Fibroblast of the aortic adventitia (primary cell): ENCODE measurements at places on chromosomes 5 and 9. TPM values are rescaled to one million over a fixed set of nuclear protein-coding genes. Genes with fewer than 3 reads are reported as not detected.

DNA sequence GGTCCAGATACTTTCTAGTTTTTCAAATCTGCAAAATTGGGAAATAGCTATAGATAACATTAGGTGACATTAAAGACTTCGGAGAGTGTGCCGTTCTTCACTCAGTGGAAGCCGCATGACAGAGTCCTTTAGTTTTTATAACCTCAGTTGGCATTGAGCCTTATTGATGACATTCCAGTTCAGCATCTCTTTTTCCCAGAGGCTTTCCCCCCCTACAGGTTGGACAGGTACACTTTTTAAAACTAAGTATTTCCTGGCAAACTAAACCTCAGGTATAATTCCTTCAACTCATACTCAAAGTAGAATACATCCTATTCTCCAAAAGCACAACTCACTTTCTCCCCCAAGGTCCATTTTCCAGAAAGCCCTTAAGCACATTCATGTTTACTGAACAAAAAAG, 58.7 kb downstream of the SLC46A2 start:
- DNase-seq, result no peak

- peak; percentile 54 for DNase-seq
Measured at GRCh38 chr5:38316544-38317224, 58.3 kb downstream of the EGFLAM start.

GRCh38 chr5:111746791-111747190, 10.2 kb downstream of the NREP start:
- DNase-seq, result no peak

DNA sequence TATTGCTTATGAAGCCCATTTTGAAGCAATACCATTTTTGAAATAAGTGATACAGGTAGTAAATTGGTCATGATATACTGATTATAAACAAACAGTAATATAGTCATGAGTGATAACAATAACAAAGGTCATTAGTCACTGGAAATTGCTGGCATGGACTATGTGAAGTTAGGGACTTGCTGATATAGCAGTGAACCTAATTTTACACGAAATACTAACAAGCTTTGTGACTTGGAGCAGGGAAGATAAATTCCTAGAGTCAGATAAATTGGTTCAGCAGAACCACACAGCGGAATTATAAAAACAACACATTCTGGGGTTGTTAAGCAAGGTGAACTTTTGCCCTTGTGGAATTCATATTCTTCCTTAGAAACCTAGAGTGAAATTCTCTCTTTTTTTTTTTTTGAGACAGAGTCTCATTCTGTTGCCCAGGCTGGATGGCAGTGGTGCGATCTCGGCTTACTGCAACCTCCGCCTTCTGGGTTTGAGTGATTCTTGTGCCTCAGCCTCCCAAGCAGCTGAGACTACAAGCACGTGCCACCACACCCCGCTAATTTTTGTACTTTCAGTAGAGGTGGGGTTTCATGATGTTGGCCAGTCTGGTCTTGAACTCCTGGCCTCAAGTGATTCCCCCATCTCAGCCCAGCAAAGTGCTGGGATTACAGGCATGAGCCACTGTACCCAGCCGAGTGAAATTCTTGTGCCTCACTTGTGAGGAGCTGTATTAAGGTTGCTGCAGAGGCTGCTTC, 6.0 kb downstream of the UGCG start:
- DNase-seq, result peak; percentile 67

DNA sequence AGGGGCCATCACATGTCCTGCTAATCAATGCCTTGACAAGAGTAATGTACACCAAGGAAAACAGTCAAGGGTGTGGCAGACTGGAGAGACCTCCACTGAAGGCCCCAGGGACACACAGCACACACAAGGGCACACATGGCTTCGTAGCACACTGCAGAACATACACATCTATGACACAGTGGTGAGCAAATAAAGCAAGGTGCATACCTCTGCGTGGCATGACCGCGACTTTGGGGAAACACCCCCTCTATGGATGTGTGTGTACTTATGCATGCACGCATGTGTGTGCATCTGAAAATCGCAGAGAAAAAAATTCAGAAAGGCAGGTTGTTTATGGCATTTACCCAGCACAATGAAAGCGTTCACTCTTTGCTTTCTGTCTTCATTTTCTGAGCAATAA, 20.5 kb downstream of the SEMA4D start:
- no peak for DNase-seq

- DNase-seq, result no peak
Measured at GRCh38 chr5:103669615-103670014, 107.0 kb upstream of the NUDT12 start.

DNA sequence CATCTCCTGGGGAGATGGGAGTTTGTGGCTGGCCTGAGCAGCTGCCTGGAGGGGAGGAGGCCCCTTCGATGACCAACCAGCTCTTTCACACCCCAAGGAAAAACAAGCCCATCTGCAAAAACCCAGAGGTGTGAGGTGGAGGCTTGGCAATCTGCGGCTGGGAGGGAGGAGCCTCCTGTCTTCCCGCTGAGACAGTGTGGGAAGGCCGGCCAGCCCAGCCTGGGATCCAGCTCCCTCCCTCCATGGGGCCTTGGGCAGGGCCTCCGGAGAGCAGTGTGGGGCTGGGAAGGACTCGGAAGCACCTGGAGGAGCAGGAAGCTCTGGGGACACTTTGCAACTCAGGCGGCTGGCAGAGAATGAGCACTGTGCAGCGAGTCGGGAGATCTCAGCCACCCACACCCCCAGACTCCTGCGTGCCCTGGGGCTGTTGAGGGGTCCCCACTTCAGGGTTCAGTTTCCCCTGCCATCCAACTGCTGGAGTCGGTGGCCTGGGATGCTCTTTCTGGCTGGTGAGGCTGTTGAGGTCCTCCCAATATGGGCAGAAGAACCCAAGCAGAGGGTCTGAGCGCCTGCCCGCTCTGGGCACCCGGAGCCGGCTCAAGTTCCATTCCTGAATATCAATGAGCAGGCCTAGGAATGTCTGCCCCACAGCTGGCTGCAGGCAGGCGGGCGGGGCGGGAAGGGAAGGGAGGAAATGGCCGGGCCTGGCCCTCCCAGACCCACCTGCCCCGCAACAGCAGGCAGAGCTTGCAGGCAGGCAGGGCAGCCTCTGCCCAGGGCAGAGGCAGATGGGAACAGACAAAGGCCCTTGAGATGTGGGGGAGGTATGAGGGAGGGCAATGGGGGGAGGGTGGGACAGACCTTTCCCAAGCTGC, 101.1 kb downstream of the FGF18 start:
- peak; percentile 32 for DNase-seq

GRCh38 chr9:92774274-92774673, 9.6 kb upstream of the BICD2 start:
- DNase-seq, result peak; percentile 87

- peak; percentile 16 for DNase-seq
Measured at GRCh38 chr9:37464006-37464405, 1.2 kb downstream of the ZBTB5 start.

- no peak for DNase-seq
Measured at GRCh38 chr5:68644971-68645370, 429.4 kb downstream of the PIK3R1 start.

- no peak for DNase-seq
Measured at GRCh38 chr5:1304033-1304432, 9.2 kb upstream of the TERT start.

DNA sequence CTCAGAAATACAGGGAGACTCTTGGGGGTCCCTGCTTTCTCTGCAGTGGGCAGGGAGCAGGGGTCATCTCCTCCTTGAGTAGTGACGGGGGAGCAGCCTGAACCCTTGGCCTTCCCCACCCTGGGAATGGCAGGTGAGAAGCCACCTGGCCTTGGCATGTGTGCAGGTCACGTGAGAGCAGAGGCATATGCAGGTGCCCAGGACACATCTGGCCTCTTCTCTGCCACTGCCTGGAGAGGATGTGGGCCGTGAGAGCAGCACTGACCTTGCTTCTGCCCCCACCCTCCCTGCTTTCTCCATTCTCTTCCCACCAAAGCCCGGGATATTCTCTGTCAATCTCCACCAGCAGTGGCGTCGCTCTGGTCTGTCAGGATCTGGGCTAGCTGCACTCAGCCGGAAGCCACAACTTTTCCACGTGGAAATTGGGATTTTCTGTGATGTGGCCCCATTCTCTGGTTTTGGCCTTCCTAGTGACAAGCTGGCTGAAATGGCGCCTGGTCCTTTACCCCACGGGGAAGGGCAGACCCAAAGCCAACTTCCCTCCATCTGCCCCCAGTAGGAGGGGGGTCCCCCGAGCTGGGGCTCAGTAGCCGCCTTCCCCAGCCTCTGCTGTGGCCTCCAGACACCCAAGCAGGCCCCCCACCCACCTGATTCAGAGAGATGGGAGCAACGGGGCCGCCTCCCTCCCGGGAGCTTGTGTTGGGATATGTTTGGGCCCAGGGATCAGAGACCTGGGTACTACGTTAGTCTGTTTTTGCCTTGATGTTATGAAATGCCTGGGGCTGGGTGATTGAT, 70.4 kb upstream of the FCN1 start:
- DNase-seq, result no peak

GRCh38 chr5:40029711-40030495, 605.1 kb upstream of the DAB2 start:
- peak; percentile 16 for DNase-seq

DNA sequence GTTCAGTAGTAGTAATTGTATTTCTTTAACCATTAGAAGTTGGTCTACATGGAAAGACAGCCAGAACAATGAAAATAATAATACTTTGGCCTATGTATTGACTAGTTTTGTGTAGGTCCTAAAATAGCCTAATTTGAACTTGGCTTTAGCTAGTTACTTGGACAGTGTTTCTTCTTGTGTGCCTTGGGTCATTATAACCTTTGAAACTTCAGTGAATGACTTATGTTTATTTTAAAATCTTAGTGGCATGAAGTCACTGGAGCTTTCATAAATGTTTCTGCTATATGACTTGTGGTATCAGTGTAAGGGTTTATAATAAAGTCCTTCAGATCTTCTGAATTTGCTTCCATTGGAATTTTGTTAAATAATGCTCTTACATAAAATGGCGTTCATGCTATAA, 2.6 kb upstream of the FAM120AOS start:
- no peak for DNase-seq

DNA sequence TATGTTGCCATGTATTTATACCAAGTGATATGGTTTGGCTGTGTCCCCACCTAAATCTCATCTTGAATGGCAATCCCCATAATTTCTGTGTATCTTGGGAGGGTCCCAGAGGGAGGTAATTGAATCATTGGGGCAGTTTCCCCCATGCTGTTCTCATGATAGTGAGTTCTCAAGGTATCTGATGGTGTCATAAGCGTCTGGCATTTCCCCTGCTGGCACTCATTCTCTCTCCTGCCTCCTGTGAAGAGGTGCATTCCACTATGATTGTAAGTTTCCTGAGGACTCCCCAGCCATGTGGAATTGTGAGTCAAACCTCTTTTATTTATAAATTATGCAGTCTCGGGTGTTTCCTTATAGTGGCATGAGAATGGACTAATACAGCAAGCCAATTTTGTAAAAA, 140.8 kb upstream of the ADAMTSL1 start:
- DNase-seq, result peak; percentile 36

DNA sequence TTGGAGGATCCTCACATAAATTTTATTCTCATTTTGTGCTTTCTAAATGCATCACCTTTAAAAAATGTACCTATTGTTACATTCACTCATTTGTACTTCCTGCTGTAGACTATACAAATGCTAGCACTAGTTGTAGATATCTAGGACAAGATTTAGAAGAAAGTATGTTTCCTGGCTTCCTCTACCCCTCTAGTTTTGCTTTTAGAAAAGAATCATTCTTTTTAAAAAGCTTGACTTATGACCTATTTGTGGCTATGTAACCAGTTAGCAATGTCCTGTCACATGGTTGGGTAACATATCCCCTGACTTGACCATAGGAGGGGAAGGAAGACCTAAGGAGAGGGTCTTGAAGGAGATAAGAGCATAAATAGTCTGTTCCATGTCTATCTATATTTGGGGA, 13.3 kb downstream of the CAMK4 start:
- peak; percentile 5 for DNase-seq

DNA sequence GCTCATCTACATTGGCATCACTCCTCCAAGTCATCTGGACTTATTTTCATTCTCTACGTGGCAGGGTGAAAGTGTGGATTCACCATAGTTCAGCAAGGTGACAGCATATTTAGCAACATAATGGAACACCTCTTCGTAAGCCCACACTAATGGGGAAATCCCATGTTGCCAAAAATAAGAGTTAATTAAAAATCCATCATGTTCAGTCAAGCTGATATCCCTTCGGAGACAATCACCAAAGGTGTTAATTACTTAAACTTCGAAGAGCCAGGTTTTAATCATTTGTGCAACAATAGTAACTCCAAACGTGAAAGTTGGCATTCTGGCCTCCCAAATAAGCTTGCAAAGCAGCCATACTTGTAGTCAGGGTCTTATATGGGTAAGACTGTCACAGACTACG, 242.9 kb downstream of the NSG2 start:
- DNase-seq, result no peak

DNA sequence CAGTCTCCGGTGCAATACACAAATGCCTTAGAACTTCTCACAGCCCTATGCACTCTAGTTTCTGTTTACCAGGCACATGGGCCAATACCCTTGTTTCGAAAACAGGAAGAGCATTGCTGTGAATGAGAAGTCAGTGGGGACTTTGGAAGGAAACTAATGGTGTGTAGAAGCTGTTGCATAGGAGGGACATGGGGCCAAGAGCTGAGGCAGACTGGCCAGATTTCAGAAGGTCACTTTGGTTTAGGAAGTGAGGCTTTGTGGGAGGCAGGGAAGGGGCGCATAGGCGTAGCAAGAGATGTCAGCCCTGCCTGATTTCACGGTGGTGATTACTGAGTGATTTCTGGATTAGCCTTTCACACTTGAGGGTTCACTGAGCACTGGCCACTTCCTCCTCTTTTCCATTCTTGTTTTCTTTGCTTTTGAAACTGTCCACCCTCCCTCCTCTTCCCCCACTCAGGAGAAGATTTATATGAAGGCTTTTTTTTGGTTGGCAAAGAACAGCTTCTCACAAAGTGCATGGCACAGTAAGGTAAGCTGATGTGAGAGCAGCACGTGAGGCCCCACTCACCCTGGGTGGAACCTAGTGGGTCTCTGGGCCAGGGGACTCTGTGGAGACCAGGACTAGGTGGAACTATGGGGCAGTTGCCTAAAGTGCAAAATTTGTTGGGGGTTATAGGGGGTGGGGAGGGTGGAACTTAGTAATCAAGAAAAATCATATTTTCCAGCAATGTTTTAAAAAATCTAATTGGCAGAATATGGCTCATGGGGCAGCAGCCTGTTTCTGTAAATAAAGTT, 6.1 kb upstream of the TMEM252 start:
- no peak for DNase-seq

- peak; percentile 51 for DNase-seq
Measured at GRCh38 chr5:138824924-138825863, 49.9 kb downstream of the LRRTM2 start.

- peak; percentile 60 for DNase-seq
Measured at GRCh38 chr9:110426052-110426709, 88.5 kb upstream of the TXNDC8 start.

The SCGB3A2 gene
- total RNA-seq, result not detected in 2 replicates

The C9orf50 gene
- 0.98 TPM in 1 of 2 replicates, not detected in the other for total RNA-seq

The SFXN1 gene
- 15.9 and 74.7 TPM in 2 replicates for total RNA-seq

The CENPH gene
- 9.6 and 20.2 TPM in 2 replicates for total RNA-seq

The TLR4 gene
- 4.8 and 16.8 TPM in 2 replicates for total RNA-seq

The QRFP gene
- not detected in 2 replicates for total RNA-seq

The HEMGN gene
- total RNA-seq, result not detected in 2 replicates

The HMMR gene
- 1.2 and 37.2 TPM in 2 replicates for total RNA-seq

The ZFP2 gene
- total RNA-seq, result 0.36 and 2.7 TPM in 2 replicates

The FAM240B gene
- not detected in 2 replicates for total RNA-seq
